Sigmoid colon (tissue), 7 donors: ENCODE measurements at places on chromosomes 12 and 14.

DNA sequence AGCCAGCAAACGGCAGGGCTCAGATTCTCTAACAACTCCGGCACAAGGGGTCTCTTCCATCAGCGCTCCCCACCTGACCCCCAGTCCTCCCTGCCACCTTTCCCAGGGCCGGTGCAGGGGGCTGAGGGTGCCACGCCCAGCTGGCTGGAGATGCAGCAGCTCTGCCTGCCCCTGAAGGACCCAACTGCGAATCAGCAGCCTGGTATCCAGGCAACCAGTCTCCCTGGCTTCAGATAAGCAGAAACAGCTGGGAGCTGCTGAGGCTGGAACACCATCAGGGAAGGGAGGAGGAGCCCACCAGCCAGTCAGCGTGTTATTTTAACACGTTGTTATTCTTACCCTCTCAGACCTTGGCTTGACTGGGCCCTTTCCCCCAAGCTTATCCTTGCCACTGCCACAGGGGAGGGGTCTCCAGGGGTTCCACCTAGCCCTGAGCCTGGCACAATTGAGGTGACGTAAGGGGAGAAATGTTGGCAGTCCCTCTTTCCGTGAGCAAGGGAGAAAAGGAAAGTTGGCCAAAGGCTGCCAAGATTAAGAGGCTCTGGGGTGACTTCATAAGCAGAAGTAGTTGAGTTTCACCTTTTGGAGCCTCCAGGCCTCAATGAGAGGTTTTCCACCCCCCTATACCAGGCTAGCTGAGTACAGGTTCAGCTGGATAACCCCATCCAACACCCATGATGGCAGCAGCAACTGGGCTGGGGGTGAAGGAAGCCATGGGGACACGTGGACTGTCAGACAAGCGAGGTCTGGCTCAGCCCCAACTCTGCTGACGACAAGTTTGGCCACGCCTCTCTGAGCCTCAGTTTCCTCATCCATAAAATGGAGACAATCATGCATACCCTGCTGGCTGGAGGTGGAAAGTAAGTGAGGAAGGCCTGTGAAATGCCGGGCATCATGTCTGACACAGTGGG is 91.1 kb downstream of the IRF2BPL start:
- DNase-seq = no peak

- DNase-seq = no peak
Observed at GRCh38 chr14:86625637-86626036, 1095.7 kb downstream of the FLRT2 start.

DNA sequence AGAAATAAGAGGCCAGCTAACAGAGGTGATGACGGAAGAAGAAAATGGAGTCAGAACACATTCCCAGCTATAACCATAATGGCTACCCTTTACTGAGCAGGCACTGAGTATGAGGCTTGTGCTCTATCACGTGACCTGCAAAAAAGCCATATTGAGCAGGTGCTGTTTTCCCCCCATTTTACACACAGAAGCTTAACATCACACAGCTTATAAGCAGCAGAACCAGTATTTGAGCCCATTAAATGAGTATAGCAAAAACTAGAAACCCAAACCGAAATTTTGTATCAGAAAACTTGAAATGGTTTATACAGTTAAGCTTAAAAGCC is 28.4 kb downstream of the PAPLN start:
- DNase-seq = no peak

DNA sequence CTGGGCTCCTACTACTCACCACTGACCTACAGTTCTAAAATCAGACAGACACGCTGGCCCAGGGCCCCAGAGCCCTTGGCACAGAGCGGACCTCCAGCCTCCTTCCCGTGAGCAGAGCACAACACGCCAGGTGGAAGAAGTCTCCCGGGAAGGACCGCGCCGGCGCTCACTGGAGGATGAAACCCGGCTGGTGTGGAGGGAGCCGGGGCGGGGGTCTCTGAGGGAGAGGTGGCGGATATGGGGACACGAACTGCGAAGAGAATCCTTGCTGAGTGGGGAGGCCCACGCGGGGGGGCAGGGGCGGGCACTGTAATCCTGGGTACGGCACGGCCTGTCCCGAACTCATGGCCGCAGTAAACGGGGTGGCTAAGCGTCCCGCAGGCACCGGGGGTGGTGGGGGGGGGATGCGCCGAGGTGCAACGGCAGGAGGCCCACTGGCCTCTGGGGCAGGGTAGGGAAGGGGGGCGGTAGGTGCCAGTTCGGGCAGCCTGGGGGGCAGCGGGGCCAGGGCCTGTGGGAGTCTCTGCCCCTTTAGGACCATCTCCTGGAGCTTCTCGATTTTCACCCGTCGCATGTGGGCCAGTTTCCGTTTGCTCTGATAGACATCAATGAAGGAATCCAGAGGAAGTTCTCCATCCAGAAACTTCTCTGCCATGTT is 28.8 kb downstream of the VPS37B start:
- DNase-seq = peak; percentile 56

DNA sequence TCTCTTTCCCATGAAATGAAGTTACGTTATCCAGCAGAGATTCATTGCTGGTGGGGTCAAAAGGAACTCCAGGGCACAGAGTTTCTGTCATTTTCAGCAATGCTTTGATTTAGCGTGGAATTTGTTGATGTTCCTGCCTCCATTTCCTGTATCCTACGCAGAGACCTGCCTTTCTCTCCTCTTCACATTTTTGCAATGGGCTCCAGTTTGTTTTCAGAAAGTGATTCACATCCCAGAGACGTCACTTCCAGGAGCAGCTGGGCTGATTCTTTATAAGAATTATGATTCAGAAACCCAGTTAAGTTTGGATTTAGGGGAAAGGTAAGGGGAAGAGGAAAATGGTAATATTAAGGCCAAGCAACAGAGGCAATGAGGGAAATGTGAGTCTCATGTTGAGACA is 11.6 kb downstream of the RNASE10 start:
- DNase-seq = no peak

- no peak for DNase-seq
Observed at GRCh38 chr12:121989276-121990113, 32.2 kb upstream of the BCL7A start.

DNA sequence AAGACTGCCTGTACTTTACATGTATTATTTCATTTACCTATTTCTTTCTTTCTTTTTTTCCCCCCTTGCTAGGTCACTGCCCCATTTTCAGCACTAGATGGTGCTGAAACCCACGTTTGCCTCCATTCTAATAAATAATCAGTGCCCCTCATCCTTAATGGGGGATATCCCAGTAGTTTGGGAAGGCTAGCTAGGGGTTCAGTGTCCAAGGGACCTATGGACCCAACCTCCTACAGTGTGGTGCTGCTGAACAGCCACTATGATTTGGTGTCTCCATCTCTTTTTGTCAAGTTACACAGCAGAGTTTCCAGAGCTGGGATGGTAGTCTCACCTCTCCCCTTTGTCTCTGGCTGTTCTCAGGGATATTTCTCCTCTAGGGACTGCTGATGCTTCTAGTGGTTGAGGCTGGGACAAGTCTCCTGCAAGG is 6.5 kb upstream of the HCFC2 start:
- DNase-seq = no peak

- DNase-seq = peak; percentile 77
Observed at GRCh38 chr12:56521209-56521589, 421 bp upstream of the RBMS2 start.

DNA sequence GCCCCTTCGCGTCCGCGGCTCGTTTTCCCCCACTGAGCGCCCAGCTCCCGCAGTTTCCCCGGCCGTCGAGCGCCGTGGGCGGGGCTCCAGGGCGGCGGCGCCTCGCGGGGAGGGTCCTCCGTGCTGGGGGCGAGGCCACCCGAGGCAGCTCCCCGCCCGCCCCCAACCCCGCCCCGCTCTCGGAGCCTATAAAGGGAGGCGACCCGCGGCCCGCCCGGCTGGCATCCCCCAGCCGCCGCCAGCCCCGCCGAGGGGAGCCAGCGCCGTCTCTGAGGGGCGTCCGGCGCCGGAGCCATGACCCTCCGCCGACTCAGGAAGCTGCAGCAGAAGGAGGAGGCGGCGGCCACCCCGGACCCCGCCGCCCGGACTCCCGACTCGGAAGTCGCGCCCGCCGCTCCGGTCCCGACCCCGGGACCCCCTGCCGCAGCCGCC is at the start of gene TAMALIN:
Gene TAMALIN (plus strand): TSS at position 221 of the 432 bp plus-strand sequence. CDS start 74 bp downstream, at position 295.
- peak; percentile 90 for DNase-seq

- no peak for DNase-seq
Observed at GRCh38 chr14:88706425-88706824, 86.3 kb downstream of the EML5 start.

DNA sequence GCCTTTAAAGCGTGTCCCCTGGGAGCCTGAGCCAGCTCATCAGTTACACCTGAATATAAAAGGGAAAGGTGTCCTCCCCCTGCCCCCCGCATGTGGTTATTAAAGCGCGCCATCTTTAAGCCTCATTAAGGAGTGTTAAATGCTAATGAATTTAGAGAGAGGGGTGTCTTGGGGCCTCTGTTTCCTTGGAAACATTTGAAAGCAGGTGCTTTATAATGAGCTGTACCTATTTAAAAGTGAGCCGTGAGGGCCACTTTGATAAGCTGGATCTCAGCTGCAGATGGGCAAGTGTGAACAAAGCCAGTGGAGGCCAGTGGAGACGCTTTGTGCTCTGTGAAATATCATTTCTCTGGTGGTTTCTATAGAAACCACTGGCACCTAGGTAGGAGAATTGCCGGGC is 84.0 kb downstream of the BEGAIN start:
- no peak for DNase-seq

- DNase-seq = no peak
Observed at GRCh38 chr14:33925946-33926345, 24.9 kb downstream of the EGLN3 start.

DNA sequence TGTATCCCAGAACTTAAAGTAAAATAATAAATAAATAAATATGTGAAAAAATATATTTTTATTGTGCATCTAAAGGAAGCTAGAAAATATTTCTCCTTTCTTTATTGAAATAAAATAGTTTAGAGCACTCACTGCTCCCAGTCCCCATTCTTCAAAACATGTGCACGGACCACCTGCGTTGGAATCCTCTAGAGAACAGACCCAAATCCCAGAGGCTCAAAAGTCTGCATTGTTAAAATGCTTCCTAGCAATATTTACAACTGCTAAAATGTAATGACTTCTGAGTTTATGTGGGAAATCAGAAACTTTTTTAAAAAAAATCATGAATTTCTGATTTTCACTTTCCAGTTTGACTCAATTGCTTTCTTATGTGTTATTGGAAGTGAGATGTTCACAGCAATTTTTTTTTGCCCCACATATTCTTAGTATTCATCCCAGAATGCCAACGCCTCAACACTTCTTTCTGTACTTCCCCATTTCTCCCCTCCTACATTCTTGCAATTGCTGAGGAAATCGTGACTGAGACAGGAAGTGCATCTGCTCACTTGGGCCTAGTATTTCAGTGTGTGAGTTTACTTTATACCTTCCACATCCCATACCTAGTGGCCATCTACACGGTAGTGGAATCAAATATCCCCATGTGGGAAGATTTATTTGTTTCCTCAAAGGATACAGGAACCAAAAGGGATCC is 116.0 kb upstream of the FLRT2 start:
- DNase-seq = no peak

- peak; percentile 50 for DNase-seq
Observed at GRCh38 chr14:77186911-77187648, 5.5 kb downstream of the TMEM63C start.

DNA sequence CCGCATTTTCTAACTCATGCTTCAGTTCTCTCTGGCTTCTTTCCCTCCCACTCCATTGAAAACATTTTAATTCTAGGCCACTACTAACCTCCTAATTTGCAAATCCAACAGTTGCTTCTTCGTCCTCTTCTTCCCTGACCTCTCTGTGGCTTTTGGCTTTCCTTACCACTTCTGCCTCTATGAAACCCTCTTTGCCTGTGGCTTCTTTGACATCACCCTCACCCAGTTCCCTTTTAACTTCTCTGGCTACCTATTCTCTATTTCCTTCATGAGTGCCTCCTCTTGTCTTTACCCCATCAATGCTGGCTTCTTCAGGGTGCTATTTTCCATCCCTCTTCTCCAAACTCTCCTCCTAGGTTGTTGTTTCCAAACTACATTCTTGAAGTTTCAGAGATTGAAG is 4.4 kb upstream of the HCFC2 start:
- DNase-seq = no peak

DNA sequence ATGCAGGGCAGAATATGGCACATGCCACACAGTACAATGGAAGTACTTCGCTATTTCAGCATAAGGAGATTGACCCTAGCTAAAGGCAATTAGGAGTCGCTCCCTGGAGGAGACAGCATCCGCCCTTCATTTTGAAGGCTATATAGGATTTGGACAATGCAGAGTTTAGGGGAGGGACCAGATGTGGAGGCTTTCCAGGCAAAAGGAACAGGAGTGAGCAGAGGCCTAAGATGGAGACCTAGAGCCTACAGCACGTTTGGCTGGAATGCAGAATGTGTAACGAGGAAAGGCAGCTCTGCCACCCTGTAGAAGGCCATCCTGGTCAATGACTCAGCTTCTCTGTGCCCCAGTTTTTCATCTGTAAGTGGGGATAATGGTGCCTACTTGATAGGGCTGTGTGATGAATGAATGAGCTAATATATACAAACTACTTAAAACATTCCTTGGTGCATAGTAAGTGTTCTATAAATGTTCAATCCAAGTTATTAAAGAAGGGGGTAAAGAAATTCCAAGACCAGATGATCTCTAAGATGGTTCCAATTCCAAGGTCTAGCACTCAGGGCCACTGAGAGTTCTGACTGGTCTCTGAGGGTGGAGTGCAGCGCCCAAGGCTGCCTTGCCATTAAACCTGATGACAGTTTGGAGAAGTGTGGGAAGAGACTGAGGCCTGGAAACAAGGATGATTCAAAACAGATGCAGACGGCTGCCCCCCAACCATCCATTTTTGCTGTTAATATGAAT is 54.3 kb upstream of the FRMD6 start:
- DNase-seq = no peak

DNA sequence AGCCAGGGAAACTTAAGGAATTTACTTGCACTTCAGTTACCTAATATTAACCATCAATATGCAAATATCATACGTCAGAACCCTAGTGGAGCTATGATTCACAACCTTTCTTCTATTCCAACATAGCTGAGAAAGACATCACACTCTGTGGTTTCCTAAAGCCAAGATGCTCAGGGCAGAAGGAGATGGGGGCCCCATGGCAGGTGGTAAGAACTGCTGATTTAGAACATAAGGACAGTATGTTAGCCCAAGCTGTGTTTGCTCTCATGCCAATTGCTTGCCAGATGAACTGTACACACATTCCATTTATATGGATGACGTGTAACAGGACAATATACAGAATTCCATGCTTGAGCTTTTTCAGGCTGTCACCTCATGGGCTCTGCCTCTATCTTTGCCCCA is 34.6 kb downstream of the HECTD4 start:
- no peak for DNase-seq

- no peak for DNase-seq
Observed at GRCh38 chr14:71621980-71622605, 310.1 kb upstream of the RGS6 start.
